ENCODE measurements at places on chromosomes 12 and 14.
A peak's percentile ranks its signal among the peaks of the same experiment; 100 is the strongest.

- DNase-seq, result no peak
Observed at GRCh38 chr12:39946361-39947280, 159.3 kb downstream of the SLC2A13 start.

GRCh38 chr12:22248121-22248520 lies 86.4 kb downstream of the ST8SIA1 start:
- DNase-seq, result no peak

GRCh38 chr14:48584031-48584430 lies 908.6 kb upstream of the MDGA2 start:
- no peak for DNase-seq

DNA sequence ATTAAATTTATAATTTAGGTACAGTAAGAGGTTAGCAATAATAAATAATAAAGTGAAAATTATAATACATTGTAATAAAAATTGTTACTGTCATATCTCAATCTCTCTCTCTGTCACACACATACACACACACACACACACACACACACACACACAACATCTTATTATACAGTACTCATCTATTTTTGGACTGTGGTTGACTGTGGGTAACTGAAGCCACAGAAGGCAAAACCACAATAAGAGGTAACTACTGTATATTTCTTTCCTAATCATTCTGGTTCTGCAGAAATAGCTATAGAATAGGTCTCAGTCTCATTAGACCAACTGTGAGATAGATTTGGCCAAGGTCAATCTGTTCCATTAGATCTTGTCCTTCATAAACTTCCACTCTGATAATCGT lies 33.1 kb upstream of the PTPRO start:
- no peak for DNase-seq

DNA sequence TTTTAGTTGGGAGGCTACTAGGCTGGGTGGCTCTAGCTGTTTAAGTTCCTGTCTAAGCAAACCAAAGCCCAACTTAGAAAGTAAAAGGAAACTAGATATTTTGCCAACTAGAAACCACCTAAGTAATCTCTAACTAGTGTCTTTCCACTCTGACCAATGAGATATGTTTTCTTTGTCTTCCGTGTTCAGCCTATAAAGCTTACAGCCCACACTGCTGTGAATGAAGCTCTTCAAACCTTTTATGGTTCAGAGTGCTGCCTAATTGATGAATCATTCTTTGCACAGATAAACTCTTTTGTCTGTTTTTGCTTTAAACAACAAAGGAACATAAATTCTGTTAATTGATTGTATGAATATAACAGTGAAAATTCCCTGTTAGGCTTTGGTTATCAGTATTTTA lies 66.1 kb downstream of the FUT8 start:
- DNase-seq, result no peak

DNA sequence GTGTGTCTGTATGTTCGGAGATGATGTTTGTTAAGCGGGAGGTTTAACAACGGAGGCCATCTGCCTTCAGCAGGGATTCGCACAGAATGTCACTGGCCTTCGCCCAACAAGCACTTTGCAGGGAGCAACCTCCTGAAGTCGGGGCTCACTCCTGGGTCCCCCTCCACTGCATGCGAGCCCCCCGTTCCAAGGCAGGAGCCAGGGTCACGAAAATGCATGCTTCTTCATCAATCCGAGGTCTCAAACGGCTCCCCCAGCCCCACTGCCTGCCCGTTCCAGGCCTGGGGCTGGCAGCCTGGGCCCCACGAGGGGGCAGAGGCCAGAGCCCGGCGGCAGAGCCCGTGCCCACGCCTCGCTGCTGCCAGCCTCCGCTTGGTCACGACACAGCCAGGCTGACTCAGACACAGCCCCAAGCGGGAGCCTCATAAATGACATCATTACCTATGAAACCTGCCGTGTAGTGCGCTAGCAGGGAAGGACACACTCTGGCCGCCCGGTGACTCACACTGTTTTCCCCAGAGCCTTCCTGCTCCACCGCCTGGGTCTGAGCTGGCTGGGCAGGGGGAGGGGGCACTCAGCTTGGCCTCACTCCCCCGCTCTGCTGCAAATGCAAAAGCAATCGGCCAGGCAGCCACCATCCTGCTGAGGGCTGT lies 169.5 kb upstream of the RTL1 start:
- no peak for DNase-seq

DNA sequence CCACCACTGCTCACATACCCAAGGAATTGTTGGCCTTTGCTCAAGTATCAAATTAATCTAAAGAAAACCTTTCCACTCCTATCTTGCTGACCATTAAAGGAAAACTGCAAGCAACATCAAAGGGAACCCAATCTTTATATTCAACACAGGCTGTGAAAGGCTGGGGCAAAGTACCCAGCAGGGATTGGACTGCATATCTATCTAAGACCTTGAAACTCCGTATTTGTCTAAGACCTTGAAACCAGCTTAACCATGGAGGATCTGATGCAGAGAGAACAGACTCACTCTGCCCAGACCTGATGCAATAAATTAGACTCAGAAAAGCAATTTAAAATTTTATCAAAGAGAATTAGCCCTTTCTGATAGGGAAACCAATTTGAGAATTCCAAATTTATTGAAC lies 102.2 kb downstream of the DIO2 start:
- no peak for DNase-seq

DNA sequence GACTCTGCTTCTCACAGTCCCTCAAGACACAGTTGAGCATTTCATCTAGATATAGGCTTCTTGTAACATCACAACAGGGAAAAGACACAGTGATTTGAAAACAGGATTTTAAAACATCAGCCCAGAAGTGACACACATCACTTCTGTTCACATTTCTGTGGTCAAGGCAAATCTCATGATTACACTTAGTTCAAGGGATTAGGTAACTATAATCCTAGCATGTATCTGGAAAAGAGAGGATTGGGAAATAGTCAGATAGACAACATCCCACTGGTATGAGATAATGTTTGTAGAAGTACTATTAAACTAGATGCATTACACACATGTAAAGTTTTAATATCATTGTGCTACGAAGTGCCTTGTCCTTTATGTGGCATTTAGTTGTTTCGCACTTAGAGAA lies 252.6 kb upstream of the PRKD1 start:
- DNase-seq, result no peak

GRCh38 chr12:69157023-69157655 lies 82.2 kb upstream of the CPSF6 start:
- DNase-seq, result peak; percentile 85

DNA sequence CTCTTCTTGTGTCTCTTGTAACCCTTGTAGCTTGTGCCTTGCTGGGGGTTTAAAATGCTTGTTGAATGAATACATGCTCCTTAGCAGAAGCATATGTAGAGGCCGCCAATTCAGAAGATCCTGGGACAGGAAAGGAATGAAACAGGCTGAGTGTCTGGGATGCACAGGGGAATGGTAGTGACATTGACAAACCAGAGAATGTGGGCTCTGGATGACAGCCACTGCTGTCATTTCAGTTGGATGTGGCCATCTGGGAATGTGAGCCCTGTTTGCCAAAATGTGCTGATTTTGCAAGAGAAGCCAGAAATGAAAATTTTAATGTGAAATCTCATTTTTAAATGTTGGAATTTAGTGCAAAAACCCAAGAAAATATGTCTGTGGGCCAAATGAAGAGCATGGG lies 136.8 kb downstream of the DACT1 start:
- DNase-seq, result no peak

GRCh38 chr14:56933446-56933845 lies 123.2 kb upstream of the OTX2 start:
- DNase-seq, result no peak

- DNase-seq, result no peak
Observed at GRCh38 chr12:100643246-100643645, 69.8 kb downstream of the GAS2L3 start.

DNA sequence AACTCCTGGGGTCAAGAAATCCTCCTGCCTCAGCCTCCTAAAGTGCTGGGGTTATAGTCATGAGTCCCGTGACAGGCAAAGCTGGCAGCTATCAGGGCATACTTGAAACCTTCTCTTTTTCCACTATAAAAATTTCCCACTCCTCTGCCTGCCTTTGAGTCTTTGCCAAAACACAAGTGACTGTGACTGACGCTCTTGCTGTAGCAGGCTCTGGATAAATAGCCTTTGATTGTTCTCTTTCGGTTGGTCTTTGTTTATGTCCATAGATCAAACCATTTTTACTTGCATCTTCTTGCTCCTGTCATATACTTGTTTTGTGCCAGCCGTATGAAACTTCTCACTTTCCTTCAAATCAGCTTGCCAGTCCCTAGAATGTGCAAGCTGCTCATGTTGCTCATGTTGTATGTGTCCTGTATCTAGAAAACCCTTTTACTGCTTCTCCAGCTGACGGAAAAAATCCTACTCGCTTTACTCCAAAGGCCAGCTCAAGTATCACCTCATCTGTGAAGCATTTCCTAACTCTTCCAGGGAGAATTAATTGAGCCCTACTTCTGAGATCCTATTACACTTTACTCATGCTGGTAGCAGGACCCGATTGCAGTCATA lies 73.1 kb downstream of the RESF1 start:
- no peak for DNase-seq

- DNase-seq, result no peak
Observed at GRCh38 chr12:51048661-51049251, 629 bp downstream of the LETMD1 start.

GRCh38 chr12:56808954-56809353 lies 45.8 kb downstream of the HSD17B6 start:
- no peak for DNase-seq

GRCh38 chr14:90739318-90740068 lies 76.7 kb downstream of the TTC7B start:
- DNase-seq, result no peak

DNA sequence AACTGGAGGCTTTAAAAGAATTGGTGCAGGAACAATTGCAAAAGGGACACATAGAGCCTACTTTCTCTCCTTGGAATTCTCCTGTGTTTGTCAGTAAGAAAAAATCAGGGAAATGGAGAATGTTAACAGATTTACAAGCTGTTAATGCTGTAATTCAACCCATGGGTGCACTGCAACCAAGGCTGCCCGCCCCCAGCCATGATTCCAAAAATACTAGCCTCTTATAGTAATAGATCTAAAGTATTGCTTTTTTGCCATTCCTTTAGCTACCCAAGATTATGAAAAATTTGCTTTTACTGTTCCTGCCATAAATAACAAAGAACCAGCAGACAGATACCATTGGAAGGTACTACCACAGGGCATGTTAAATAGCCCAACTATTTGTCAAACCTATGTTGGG lies 15.3 kb upstream of the OR8S1 start:
- DNase-seq, result no peak

- DNase-seq, result no peak
Observed at GRCh38 chr12:14994610-14995009, 21.8 kb downstream of the PDE6H start.

DNA sequence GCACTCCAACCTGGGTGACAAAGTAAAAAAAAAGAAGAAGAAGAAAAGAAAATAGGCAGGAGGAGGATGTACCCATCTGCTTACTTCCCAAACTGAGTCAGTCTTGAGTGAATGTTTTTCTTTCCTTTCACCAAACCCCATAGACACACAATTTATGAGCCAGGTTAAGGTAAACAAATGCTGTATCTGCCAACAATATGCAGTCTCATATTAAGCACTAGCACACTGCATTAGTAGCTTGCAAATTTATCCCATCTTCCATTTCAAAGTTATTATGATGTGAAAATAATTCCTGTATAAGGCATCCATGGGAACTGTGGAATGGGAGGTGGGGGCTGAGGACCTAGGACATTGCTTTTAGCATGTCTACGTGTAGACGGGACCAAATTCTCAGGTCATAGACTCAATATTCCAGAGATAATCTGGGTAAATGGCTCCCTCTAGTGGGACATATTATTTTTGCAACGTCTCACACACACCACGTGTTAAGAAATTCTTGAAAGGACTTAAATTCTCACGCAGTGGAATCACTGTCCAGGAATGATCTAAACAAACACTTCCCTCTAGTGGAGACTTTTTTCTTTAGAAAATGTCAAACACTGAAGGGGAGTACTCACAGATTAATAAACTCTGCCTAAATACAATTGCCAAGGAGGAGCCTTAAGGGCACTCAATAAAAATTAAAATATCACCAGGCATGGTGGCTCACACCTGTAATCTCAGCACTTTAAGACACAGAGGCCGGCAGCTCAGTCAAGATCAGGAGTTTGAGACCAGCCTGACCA lies 17.1 kb upstream of the OR10P1 start:
- DNase-seq, result no peak

- DNase-seq, result no peak
Observed at GRCh38 chr12:39205969-39206368, 237.0 kb downstream of the KIF21A start.

- no peak for DNase-seq
Observed at GRCh38 chr12:121145221-121145620, 12.5 kb downstream of the P2RX7 start.

DNA sequence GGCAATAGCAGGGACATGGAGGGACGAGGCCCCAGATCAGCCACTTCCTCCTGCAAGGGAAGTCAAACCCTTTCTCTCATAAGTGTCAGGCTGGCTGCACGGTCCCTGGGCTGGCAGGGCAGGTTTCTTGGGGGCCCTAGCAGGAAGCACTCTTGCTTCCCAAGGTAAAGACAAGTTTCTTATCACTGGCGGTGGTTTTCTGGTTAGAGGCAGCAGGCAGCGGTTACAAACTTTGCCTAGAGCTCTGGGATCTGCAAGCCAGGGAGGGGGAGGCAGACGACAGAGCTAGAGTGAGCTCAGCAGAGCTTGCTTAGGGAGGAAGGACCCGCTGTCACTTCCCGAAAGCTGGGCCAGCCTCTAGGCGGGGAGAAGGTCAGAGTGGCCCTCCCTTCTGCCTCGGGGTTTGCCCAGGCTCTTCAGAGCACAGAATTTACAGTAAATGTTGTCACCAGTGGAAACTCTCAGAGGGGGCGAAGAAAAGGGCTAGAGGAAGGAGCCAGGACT lies 20.4 kb downstream of the BATF start:
- peak; percentile 67 for DNase-seq

- no peak for DNase-seq
Observed at GRCh38 chr12:70196811-70197281, 46.4 kb upstream of the CNOT2 start.

- DNase-seq, result no peak
Observed at GRCh38 chr14:54815016-54815415, 87.6 kb downstream of the GCH1 start.

DNA sequence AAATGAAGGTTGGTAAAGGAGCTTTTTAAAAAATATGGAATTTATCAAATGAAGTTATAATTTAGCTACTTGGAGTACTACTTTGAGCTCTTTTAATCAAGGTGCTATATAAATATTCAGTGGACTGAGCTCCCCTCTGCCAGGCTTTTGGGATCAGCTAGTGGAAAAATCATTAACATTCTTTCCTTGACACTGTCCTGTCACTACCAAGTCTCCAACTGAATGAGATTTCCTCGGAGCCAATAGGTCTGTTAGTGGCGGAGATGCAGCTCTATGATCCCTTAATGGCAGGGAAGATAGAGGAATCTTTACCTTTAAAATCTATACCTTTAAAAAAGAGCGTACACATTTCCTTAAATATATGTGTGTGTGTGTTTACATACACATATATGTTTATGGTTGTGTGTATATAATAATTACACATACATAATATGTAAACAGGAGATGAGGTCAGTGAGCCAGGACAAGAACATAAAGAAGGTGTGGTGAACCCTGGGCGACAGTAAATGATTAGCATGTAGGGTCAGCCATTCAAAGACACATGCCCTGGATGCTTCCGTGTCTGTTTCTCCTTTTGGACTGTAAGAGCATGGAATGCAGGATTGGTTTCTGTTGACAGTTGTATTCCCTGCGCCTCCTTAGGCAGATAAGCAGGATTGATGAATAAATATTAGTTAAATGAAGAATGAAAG lies 47.7 kb upstream of the ATP2A2 start:
- no peak for DNase-seq

Measured in naive thymus-derived CD4-positive, alpha-beta T cell (primary cell).